Erythroblast (primary cell): ENCODE measurements at places on chromosomes 7 and 10.

- no peak for DNase-seq
These were observed 45.6 kb downstream of the AUTS2 start for GRCh38 chr7:69643708-69644445.

GRCh38 chr7:111042842-111043241, 48.1 kb upstream of the LRRN3 start:
- DNase-seq: no peak

DNA sequence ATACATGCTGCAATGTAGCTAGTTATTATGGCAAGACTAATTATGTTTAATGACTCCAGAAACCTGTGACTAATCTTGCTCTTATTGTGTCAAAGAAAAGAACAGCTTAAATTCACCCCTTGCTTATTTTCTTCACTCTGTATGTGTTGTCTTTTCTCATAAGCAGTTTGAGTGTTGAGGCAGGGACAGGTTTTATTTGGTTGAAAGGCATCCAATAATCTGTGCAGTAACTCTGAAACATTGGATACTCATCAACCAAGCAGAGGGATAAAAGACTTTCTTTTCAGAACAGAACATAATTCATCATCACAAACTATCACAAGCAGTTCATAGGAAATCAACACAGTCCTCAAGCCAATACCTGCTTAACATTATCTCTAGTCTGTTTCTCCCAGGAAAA, 797.6 kb upstream of the MBL2 start:
- no peak for DNase-seq

DNA sequence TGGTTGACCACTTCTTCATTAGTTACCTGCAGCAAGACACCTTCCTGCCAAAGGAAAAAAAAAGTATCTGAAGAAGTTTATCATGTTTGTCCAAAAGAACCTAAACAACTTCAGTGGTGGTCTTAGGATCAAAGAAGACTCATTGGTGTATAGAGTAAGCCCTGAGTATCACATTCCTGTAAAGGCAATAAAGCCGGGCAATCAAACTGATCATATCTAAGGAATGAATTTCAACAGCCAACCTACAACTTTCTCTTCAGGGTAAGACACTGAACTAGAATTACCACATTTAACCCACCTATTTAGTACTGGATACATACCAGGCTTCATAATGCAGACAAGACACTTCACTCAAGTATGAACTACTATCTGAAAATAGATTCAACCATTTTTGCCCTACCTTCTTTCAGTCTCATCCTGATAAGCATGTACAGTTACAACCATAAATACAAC, 10.1 kb downstream of the HNRNPA2B1 start:
- no peak for DNase-seq

DNA sequence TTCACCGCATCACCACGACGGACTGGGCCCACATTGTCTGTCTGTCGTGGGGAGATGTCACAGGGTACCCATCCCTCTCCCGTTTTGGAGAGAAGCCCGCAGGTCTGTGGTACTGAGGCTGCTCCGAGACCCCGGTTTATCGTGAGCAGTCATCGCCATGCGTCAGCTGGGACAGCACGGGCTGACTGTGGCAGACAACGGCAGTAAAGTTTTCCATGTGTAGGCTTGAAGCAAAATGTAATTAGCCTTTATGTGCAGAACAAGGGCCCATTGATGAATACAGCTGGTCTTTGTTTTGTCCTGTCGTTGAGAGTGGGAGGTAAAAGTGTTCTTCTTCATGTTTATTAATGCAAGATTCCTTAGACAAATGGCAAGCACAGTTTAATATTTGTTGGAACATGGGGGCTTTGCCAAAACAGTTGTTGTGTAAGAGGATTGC, 167.4 kb upstream of the SH2B2 start:
- DNase-seq: no peak

- no peak for DNase-seq
These were observed 173.9 kb upstream of the SLC25A13 start for GRCh38 chr7:96495751-96496216.

GRCh38 chr7:135277161-135277560, 43.5 kb downstream of the STRA8 start:
- DNase-seq: no peak

DNA sequence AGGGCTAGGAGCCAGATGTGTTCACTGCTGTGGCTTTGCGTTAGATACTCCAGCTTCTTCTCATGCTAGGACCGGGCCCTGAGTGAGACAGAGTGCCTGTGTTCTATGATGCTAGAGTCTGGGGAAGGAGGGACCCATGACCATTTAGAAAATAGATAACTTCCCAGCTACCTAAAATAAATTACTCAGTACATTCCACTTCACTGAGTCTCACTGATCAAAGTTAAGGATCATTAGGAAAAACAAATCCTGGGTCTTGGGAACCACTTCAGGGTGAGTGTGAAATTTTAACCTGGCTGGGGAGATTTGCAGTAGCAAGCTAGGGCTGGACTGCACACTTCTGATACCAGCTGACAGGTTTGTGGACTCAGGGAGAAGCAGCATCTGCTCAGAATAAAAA, 138.1 kb downstream of the EMX2 start:
- DNase-seq: no peak

- no peak for DNase-seq
These were observed 182.5 kb downstream of the LRMDA start for GRCh38 chr10:75613685-75614504.

DNA sequence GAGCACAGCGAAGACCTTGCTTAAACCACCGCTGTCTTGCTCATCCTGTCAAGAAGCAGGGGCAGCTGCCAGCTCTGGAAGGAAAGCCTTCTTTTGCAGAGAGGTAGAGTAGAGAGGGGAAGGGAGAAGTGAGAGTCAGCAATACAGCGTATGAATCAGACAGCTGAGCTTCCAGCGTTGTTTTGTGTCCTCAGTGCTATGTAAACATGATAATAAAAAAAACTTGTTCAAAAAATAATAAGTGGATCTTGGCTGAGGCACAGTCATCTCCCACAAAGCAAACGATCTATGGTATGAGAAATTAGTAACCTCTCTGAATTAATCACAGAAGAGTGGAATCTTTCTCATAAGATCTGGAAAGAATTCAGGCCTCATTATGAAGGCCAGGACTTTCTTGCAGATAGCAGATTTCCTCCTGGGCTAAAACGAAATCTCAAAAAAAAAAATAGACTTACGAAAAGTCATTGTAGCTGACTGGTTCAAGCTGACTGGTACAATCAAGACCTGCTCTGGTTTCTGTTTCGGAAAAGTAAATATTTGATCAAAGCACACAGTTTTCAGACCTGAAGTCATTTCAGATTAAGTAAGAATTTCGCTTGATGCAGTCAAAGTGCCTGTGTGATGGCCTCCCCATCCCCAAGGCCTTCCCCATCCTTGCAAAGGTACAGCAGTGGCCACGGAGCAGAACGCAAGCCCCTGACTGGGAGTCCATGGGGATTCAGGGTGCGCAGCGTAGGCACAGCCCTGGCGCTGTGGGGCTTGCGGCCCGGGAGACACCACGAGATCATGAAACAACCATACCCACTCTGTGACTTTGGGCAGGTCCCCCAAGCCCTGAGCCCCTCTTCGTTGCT, 29.4 kb downstream of the CHST15 start:
- no peak for DNase-seq

DNA sequence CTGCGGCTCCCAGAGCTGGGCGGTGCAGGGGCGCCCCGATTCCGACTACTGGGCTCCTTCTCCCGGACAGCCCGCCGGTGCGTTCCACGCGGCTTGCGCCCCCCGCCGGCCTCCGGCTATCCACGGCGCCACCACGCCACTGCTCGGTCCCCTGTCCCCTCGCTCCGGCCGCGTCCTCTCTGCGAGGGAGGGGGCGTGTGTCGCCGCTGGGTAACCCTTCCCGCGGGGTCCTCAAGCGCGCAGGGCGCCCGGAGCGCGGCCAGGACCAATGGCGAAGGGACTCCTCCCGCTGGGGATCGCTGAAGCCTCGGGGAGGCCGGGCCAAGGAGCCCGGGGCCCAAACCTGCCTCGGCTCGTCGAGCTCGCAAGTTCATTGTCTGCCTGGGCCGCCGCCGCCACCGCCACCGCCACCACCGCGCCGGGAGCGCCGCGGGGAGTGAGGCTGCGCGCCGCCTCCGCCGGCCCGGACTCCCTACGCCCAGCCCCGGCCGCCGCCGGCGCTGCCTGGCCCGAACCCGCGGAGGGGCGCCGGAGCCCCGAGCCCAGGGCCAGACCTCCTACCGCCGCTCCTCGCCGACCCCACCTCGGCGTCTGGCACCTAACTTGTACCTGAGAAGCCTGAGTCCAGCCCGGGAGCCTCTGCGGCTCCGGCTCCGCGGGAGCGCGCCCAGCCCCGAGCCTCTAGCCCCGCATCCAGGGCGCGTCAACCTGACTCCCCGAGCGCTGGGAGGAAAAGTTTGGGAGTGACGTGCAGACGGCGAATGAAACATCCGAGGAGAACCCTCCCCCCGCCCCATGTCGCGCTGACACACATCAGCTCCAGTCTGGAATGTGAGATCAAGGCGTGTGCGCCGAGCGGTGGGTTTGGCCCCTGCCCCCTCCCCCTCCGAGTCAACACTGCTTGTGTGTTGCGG, at the start of gene CHST15:
Gene CHST15, minus strand, starts transcription at position 739 of the 914 bp plus-strand sequence. CDS start 47,386 bp downstream, outside the sequence.
- DNase-seq: no peak

GRCh38 chr7:2148189-2148588, 84.6 kb downstream of the MAD1L1 start:
- DNase-seq: no peak

DNA sequence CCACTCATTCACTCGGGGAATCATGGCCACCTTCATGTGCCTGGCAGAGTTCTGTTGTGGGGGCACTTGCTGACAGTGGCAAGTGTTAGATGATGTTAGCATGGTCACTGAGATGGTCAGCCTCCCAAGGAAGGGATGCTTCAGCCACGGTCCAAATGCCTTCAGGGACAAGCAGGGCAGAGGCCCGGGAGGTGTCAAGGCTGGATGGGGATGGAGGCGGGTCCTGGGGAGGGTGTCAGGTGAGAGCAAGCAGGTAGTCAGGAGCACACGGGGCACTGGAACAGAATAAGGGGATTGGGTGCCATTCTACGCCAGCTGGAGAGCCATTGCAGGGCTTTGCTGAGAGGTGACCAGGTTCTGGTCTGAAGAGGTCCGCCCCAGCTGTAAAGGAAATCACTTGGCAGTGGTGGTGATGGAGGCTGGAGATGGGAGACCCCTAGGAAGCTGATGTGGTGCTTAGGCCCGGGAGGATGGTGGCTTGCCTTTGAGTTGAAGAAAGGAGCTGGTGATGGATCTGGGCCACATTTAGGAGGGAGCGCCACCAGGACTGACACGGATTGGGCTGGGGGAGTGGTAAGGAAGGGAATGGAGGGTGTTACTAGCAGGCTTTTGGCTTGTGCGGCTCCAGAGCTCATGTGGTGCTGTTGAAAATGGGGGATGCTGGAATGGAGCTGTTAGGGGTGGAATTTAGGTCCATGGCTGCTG, 24.1 kb downstream of the AGAP3 start:
- DNase-seq: no peak

- no peak for DNase-seq
These were observed 64.0 kb downstream of the MTPAP start for GRCh38 chr10:30284865-30285594.

DNA sequence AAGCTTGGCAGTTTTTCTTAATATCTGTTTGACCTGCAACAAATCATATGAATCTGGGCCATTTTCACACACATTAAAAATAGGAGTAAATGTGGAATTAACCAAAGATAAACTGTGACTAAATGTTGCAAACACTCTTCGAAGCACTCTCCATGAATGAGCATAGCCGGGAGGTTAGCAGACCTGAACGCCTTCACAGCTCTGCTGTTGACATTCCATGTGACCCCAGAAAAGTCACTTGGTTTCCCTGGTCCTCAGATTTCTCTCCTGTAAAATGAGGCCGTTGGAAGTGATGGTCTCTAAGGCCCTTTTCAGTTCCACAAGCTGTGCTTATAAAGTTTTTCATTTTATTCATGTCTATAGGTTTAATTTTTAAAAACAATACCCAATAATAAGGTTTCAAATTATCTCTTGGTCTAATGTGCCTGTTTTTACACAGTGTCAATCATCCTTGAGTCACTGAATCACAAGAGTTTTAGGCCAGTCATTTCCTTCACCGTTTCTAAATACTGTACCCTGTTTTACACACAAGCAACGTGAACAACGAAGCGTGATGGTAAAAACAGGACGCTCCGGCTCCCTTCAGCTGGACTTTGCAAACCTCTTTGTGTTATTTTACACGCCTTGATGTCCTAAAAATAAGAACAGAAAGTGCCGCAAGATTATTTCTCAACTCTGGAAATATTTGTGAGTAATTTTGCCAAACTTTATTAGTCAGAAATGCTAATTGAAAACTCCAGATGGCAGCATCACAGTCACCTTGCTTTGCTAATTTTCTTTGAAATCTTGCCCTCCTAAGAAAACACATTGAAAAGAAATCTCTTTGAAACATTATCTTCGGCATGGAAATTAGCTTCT, 38.6 kb upstream of the MET start:
- DNase-seq: no peak

DNA sequence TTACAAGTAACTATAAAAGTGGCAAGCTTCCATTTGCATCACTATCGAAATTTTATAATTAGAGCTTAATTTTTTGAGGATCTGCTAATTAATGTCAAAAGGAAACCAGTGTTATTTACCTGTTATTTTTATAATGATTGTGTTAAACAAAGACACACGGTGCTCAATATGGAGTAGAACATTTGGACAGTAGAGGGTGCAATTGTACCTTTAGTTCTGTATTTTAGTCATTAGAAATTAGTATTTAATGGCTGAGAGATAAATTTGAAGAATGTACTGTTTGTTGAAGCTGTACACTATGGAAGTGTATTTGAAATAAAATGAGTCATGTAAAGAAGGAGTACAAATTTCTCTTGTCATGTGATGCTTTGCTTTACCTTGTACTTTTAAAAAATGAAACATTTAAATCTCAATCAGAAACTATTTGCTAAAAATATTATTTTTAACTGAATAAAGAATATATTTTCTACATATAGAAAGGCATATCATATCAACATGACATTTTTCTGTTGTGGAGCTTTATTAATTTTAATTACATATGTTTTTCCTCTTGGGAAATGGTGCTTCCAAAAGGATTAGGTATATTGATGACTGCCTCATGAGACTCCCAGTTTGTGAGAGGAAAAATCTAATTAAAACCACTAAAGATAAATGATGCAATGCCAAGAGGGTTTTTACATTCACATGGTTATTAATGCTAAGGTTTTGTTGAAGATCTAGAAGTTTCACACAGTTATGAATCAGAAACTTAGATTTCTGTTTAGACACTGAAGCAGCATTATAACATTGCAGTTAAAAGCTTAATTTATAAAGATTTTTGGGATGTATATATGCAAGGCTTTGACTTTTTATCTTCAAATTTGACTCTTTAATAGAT, 10.4 kb upstream of the PRKG1 start:
- peak; percentile 13 for DNase-seq

DNA sequence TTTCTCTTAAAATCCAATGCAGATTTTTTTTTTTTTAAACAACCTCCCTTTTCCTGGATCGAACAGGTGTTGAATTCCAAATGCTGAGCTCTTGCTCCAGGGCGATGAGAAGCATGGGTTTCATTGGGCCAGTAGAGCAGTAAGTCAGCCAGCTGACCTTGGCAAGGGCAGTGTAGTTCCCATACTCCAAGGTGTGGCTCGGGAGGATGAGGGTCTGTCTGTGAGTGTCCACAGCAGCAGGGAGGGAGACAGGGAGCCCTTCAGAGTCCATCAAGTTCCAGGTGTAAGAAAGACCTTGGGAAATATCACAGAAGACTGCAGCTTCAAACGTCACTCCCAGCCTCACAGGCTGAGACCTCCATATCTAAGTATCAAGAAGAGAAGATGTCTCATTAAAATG, 50.4 kb downstream of the PKD1L1 start:
- DNase-seq: no peak

GRCh38 chr10:107708981-107709380, 544.5 kb upstream of the SORCS1 start:
- no peak for DNase-seq

- no peak for DNase-seq
These were observed 925 bp downstream of the H2AZ2 start for GRCh38 chr7:44846816-44847508.
